ENCODE measurements at places on chromosomes 3 and 15.
A peak's percentile ranks its signal among the peaks of the same experiment; 100 is the strongest.

GRCh38 chr15:69626095-69627066 lies 173.8 kb downstream of the RPLP1 start:
- no peak for DNase-seq

DNA sequence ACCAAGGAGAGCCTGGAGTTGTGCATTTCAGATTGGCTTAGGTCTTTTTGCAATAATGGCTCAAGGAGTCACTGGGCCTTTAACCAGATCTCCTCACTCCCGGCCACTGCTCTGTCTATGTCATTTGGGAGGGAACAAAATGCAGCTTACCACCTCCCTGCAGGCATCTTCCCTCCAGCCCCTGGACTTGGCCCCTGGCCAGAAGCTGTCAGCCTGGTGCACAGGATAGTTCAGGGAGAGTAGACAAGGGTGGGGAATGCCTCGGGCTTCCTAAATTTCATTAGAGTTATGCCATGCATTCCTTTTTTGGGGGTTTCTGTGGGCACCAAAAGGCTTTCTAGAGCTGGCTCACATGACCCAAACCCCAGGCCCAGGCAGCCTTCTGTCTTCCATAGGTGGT lies 70.2 kb upstream of the HRH1 start:
- no peak for DNase-seq

GRCh38 chr15:101470548-101471239 lies 18.8 kb downstream of the PCSK6 start:
- DNase-seq, result no peak

DNA sequence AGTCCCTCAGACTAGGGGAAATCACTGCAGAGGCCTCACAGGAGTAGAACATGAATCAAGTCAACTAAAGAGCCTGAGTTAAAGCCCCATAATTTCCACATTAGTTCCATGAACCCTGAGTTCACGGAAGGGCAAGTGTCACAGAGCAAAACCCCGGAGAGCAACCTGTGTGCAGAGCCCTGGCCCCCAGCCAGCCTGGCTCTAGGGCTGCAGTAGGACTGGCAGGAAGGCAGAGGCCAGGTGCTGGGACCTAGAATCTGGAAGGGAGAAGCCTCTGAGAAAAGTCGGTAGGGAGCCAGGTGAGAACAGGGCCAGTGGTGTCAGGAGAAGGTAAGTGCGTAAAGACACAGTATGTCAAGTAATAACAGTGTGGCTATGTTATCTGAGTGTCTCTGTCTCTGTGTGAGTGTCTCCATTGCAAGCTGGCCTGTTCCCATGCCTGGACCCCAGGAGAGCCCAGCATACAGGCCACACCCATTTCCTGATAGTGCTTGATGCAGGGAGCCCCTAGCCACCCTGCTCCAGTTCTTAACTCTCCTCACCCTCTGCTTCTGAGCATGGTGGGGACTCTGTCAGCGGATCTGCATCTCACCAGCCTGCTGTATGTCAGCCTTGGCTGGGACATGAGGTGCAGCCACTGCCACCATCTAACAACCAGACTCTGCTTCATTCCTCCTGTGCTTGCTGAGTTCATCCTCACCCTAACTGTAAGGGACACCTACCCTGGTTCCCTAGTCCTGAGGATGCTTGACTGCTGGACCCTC lies 11.3 kb upstream of the MANF start:
- DNase-seq, result no peak

DNA sequence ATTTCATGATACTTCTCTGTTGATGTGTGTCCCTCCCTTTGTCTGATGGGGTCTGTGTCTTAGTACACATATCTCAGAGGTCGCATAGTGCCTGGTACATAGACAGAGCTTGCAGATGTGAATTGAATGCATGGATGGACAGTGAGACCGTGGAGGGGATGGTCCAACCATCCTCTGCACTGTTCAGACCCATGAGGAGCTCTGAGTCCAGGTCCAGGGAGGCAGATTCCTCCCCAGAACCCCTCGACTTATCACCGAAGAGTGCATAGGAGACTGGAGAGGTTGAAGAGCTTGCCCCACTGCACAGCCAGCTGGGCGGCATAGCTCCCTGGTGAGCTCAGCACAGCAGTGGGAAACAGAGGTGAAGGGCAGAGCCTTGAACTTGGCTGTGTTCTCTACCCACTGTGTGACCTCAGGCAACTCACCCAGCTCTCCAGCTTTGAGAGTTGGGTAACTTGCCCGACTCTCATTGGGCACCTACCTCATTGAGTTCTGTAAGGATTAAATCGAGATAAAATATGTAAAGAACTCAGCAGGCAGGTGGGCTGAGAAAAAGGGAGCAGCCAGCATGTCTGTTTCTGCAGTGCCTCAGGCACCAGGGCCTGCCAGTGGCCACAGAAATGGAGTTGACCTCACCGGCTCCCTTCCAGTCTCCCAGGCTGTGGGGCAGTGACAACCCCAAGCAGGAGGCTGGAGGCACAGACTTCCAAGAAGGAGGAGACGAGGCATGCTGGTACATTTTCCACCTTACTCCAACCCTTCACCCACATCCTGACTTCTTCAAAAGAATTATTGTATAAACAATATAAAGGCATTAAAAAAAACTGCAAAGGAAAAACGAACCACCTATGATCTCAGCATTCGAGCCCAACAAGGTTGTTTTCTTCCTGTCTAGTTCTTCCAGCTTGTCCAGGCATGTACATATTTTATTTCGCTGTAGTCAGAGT lies 54.1 kb upstream of the TFRC start:
- no peak for DNase-seq

DNA sequence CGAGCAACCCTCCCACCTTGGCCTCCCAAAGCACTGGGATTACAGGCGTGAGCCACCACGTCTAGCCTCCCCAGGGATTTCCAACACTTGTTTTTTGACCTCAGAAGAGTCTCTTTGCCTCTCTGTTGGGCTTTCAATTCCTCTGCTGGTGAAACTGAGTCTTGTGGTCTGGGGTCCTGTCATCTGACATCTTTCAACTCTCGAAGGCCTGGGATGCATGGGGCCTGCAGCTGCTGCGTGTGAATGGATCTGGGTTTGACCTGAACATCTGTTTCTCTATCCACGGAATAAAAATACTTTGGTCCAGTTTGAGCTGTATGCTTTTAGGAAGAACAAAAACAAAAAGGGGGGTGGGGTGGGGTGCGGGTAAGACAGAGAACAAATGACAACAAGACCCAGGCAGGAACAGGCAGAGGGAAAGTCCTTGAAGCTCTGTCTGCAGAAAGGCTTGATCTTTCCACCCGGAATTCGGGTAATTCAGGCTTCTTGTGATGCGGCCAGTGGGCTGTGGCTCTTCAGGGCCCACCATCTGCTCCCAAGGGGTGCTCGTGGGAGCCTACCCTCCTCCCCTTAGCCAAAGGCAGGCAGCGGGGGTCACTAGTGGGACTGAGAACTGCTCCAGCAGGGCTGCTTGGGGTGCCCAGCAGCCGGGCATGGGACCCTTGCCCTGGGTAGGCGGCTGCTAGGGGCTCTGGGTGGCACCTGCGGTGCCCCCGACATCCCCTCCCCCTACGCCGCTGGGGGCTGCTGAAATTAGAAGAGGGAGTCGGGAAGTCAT lies 71.5 kb downstream of the SLC12A8 start:
- no peak for DNase-seq

DNA sequence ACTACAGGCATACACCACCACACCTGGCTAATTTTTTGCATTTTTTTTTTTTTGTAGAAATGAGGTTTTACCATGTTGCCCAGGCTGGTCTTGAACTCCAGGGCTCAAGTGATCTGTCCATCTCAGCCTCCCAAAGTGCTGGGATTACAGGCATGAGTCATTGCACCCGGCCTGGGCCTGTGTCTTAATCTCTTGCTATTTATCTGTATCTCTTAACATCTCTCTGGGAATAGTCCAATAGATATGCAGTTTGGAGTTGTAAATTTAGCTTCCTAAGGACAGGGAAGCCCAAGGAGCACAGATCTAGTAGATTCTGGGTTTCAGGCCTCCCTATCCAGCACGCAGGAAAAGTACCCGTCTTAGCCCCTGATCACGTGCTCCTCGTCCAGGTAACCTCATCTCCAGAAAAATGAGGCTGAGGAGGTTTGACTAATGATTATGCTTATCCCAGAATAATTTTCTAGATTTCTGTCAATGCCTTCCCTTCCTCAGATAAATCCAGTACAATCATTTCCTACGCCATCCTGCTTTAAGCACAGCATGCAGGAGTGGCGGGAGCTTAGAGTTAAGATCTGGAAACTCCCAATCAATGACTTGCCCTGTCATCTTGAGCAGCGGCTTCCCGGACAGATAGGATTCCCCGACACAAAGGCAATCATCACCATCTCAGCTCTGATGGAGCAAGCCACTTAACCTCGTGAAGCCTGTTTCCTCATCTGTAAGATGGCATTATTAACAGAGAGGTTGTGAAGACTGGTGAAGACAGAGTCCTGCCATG lies 12.3 kb upstream of the CTDSPL start:
- DNase-seq, result no peak

GRCh38 chr3:78918361-78919020 lies 849.3 kb downstream of the ROBO1 start:
- DNase-seq, result no peak

GRCh38 chr3:12996181-12996506 lies 77.1 kb downstream of the IQSEC1 start:
- DNase-seq, result no peak

DNA sequence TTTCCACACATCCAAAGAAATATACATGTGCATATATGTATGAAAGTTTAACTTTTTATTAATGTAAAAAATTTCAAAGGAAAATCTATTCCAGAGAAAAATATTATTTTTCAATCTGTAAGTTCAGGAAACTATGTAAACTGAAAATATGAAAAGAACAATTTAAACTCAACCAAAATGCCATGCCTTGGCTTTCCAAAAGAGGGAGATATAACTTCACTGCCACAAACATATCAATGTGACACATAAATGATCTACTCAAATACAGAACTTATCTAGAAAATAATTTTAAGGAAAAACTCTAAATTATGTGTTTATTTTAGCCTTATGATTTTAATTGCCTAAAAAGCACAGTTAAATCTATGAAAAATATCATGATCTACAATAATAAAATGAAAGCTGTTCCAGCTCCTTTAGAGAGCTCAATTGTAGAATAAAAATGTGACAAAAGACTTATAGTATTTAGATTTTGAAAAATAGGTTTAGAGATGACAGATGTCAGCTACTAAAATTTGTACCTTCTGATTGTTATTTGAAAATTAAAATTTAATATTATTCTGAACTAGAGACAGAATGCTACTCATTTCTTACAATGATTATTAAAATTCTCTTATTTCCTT lies 94.8 kb downstream of the GBE1 start:
- DNase-seq, result no peak

DNA sequence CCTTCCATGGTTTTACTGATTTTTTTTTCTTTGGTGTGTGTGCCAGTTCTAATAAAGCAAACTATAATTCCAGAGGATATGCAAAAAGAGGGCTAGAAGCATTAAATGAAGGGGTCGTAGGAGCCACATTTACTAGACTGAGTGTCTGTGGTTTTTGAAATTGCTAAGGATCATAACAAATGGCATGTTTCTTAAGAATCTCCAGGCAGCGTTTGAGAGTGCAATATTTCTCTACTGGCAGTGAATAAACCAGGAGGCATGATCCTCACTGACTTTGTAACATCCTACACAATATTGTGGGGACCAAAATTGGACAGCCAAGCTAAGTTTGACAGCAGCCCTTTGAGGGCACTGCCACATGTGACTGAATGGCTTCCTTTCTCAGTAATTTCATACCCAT lies 115.9 kb upstream of the CCNL1 start:
- DNase-seq, result no peak

DNA sequence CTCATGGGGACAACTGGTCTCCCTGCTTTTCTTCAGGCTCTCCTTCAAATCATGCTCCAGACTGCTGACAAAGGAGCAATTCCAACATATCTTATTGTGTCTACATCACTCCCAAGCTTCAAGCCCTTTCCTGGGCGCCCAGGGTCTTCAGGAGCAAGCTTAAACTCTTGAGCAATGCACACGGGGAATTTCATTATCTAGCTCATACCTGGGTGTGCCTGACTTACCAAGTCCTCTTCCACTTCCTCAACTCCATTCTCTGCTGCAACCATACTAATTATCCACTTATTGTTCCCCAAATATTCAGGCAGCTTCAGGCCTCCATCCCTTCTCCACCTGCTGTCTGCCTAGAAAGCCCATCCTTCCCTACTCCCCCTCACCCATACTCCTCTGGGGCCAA lies 50.6 kb downstream of the B3GNT5 start:
- no peak for DNase-seq

DNA sequence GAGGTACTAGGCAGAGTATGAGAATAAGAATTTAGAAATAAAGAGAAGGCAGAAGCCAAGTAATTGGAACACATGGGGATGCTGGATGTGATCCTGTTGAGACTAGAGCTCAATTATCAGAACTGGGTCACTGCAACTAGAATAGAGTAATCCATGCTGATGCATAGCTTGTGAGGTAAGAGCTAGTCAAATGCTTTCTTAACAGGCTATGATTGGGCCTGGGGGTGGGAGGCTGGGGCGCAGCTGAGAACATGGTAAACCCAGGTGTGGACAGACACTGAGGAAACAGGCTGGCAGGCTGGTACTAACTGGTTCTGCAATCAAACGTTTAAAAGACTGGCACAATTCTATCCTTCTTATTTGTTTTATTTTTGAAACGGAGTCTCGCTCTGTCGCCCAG lies 50.5 kb upstream of the LRRFIP2 start:
- DNase-seq, result no peak

GRCh38 chr15:92877000-92877399 lies 23.1 kb upstream of the CHD2 start:
- no peak for DNase-seq

DNA sequence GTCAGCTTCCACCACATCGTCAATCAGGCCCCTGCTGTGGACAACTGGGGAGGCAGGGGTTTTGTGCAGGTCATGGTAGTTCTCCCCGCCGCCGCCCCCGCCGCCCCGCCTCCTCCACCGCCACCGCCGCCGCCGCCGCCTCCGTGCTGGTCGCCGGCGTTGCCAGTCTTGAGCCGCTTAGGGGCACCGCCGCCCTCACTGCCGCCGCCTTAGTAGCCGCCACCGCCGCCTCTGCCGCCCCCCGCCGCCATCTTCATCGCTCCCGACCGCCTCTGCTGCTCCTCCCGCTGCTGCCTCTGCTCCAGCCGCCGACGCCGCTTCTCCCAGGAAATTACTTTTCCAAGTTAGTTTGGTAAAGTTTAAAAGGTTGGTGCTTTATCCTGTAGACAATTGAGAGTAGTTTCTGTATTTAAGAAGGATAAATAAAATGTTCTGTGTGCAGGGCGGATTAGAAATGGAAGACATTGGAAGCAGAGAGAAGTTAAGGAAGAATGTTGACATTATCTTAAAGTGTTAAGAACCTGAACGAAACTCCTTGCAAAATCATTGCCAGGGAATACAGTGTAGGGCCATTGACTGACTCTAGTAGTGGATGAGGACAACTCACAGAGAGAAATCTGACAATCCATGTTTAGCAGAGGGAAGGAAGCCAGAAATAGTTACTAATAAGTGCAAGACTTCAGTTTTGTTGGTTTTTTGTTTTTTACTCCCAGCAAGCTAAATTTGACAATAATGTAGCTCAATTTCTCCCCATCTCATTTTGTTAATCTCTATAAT lies 53.0 kb upstream of the GOLGA8A start:
- DNase-seq, result no peak

GRCh38 chr3:147391781-147392624 lies 14.3 kb downstream of the ZIC4 start:
- peak; percentile 91 for DNase-seq
